H9 (cell line): ENCODE measurements at places on chromosomes 4 and X. TPM values are rescaled to one million over a fixed set of nuclear protein-coding genes. Genes with fewer than 3 reads are reported as not detected.

DNA sequence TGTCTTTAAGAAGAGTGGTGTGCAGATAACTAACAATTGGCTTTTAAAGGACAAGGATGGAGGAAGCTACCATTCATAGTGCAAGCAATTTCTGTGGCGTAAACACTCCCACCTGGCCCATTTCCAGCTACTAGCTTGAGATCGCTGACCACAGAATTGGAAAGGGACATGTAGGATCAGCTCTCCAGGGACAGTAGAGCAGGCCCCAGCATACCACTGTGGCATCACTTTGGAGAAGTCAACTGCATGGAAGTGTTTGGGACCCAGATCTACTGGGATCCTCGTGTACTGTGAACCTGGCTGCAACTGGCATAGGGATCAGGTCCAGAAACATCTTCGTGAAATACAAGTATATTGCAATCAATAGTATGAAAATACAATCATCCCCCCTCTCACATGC lies 515.0 kb downstream of the INPP4B start:
- no peak for DNase-seq

DNA sequence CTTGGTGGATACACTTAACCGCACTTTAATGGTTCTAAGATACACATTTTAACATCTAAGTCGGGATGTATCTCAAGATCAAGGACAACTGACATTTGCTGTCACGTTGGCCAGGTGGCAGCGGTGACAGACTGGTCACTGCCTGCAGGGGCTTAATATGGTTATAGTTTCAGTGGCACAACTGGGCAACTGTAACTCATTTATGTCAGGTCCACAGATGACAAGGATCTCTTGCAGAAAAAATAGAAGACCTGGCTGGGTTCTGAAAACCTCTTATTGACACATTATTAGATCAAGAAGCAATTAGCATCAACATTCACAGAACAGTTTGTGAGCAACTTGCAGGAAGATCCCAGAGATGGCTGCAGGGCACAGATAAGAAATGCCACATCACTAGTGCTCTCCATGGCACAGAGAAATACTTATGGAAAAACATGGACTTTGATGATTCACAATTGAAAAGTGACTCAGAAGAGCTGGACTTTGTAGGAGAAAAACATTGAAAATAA lies 99.6 kb upstream of the SORBS2 start:
- DNase-seq = no peak

DNA sequence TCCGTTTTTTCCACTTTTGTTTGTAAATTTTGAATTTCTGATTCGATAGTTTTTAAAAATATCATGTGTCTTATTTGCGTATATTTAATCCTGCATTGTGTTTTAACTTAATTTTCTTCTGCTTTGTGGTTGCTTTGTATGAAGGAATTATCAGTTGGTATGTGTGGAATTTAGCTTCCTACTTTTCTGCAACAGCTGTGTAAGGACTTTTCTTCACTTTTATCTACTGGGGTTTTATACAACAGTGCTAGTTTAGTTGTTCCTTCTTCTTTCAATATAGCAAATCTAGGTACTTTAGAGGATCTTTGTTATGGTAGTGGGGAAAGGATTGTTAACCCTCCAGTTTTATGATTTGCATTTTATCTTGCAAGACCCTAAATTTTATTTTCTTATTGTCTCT lies 410.3 kb downstream of the CCSER1 start:
- DNase-seq = no peak

GRCh38 chr4:1728061-1728980 lies 7.0 kb downstream of the TACC3 start:
- DNase-seq = no peak

The PNMA6A gene
- 7.7 and 8.0 TPM in 2 replicates for total RNA-seq

- DNase-seq = no peak
These were observed 101.3 kb downstream of the TBL1X start for GRCh38 chrX:9566150-9566621.

The GRID2 gene
- 19.4 and 21.8 TPM in 2 replicates for total RNA-seq

- no peak for DNase-seq
These were observed 26.5 kb downstream of the OTUD4 start for GRCh38 chr4:145153904-145154298.

The MAGEA4 gene
- total RNA-seq = 0.53 and 0.68 TPM in 2 replicates

- DNase-seq = no peak
These were observed 4.3 kb upstream of the UNC5C start for GRCh38 chr4:95552942-95553550.

DNA sequence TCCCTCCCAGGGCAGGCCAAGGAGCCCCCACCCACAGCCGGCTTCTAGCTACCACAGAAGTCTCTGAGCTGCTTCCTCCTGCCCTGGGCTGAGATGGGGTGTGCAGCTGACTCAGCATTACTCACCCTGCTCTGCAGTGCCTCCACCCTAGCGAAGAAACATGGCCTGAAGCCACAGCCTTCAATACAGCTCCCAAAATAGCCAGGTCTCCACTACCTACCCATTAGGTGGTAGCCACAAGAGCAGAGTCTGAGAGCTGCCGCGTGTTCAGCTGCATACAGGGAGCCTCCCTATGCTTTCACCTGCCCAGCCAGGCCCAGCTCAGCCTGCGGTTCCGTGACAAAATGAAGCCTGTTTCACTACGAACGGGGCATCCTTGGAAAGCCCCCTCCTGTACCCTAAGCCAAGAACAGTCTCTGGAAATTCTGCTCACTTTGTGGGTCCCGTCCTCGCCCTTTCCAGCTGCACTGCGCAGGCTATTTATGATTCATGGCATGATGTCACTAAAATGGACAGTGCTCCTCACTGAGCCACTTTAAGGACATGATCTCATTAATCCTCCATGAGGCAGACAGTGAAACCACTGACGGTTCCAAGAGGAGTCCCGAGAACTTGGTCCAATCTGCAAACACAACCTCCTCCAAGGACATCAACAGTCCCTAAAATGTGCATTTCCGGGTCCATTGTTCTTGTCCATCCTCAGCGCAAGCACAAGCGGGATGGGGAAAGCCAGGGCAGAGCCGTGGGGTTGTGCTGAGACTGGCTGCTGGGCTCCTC lies 20.2 kb downstream of the WDR1 start:
- DNase-seq = no peak

GRCh38 chr4:53804719-53805118 lies 213.4 kb upstream of the LNX1 start:
- DNase-seq = peak; percentile 48

DNA sequence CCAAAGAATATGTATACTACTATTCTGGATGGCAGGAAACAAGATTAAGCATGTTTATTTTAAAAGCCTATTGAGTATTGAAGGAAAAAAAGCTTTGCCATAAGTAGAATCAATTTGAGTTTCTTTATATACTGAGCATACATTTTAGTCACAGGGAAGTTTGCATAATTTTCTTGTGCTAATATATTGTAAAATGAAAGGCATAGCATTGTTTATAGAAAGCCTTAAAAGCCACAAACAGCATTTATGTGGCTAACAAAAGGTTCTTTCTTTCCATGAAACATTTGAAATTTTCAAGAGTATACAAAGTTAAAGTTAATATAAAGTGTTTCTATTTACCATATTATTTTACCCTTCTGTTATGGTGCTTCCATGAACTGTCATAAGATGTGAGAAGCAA lies 1133.8 kb upstream of the PCDH10 start:
- no peak for DNase-seq

The TREX2 gene
- 1.1 and 1.3 TPM in 2 replicates for total RNA-seq

- DNase-seq = peak; percentile 96
These were observed 2.1 kb downstream of the PLCXD1 start for GRCh38 chrX:283115-283845.

GRCh38 chrX:136205882-136206380 lies 45.3 kb downstream of the MAP7D3 start:
- no peak for DNase-seq

The FATE1 gene
- total RNA-seq = not detected in 2 replicates

GRCh38 chrX:104913348-104913747 lies 307.1 kb downstream of the TEX13A start:
- no peak for DNase-seq

DNA sequence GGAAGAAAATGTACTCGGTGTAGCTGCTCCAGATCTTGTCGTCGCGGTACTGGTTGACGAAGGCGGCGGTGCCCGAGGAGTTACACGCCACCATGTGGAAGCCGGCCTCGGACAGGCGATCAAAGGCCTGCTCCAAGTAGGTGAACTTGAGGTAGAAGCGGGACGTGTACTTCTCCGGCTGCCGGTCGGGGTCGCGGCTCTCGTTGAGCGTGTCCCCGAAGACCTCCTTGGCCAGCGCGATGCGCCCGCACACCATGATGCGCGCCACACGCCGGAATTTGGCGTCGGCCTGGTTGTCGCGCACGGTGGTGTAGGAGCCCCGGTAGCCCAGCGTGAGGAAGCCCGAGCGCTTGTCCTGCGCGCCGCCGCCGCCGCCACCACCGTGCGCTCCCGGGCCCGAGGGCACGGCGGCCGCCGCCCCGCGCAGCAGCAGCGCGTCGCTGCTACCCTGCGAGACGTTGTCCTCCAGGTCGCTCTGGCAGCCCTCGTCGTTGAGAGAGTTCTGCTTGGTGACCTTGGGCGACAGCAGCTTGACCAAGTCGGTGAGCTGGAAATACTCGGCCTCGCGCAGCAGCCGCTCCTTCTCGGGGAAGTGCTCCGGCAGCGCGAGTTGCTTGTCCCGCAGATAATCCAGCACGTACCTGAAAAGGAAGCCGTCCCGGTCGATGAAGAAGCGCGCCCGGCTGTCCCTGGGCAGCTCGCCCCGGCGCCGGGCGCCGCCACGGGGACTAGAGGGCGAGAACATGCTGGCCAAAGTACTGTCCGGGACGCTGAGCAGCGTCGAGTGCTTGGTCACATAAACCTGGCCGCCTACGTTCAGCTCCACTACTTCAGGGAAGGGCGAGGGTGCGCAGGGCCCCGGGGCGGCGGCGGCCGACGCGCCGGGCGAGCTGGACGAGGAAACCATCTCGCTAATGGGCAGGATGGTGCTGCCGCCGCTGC lies 775 bp downstream of the KCTD8 start:
- peak; percentile 70 for DNase-seq

GRCh38 chrX:153816831-153817690 lies 13.3 kb downstream of the PDZD4 start:
- no peak for DNase-seq

DNA sequence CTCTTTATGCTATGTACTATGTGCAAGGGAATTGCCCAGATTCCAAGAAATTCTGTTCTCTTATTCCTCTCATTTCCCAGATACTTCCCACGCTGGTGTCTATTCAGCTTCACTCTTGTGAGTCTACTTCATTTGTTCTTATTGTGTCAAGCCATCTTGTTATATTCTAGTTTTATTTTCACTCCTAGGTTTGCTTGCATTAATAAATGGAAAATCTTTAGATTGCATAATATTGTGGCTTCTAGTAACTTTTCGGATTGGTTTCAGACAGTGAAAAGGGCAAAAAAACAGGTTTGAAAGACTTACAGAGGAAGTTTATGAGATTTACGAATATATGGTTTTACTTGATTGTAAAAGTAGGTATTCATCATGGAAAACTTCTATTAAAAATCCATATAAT lies 128.4 kb downstream of the BTC start:
- DNase-seq = no peak

The SPATA4 gene
- total RNA-seq = not detected in 2 replicates

- no peak for DNase-seq
These were observed 940.0 kb downstream of the SH3BGRL start for GRCh38 chrX:82141942-82142341.

The RAB33B gene
- 7.5 and 7.7 TPM in 2 replicates for total RNA-seq

- DNase-seq = peak; percentile 37
These were observed 7.7 kb downstream of the GAK start for GRCh38 chr4:924107-925096.

The SAT1 gene
- total RNA-seq = 55.2 and 62.2 TPM in 2 replicates

DNA sequence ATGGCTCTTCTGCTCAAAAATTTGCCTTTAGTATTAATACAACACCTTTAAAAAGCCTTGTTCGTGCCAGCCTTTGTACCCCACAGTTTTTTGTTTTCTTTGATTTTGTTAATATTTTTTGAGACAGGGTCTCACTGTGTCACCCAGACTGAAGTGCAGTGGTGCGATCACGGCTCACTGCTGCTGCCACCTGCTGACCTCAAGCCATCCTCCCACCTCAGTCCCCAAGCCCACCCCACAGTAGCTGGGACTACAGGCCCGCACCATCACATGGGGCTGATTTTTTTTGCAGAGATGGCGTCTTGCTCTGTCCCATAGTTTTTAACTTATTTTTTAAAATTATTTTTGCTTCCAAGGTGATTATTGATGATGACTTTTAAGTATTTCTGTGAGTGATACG lies 134.0 kb downstream of the HTR2C start:
- peak; percentile 77 for DNase-seq

The CACNA1F gene
- 0.94 and 1.4 TPM in 2 replicates for total RNA-seq

DNA sequence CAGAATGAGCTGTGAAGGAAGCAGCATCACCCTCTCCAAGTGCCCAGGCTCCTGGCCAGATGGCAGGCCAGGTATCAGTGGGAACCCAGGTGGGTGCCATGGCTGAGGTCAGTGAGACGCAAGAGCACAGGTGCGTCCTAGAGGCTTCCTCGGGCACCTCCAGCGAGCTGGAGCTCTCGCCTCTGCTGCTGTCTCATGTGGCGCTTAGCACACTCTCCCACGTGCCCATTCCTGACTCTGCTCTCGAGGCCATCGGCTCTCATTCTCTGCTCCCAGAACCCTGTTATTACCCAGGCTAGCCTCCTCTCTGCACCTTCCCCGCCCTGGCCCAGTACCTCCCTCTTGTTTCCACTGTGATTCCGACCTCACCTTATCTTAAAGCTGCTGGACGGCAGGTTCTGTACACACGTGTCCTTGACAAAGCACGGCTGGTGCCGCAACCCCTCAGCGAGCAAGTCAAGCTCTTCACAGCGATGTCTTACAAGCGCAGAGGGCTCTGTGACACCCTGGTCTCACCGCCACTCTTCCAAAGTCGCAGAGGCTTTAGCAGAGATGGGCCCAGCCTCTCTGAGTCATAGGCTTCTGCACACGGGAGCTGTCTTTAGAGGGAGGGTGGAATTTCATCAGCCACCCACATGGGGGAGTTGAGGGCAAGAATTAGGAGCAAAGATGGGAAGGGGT lies 15.4 kb upstream of the MSANTD1 start:
- no peak for DNase-seq

DNA sequence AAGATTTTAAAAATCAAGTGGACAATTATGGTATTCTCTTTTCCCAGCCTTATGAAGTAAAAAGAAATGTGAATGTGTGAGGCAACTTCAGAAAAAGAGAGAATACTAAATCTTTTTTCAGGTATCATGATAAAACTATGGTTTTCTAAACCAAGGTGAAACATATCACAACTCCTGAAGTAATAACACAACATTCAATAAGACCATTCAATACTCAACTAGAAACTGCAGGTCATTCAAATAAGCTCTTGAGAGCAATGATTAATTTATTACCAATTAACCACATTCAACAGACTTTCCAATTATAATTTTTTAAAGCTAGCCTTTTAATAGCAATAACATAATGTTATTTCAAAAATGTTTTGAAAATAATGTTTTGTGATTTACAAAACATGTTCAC lies 35.8 kb downstream of the SLC10A7 start:
- DNase-seq = no peak

DNA sequence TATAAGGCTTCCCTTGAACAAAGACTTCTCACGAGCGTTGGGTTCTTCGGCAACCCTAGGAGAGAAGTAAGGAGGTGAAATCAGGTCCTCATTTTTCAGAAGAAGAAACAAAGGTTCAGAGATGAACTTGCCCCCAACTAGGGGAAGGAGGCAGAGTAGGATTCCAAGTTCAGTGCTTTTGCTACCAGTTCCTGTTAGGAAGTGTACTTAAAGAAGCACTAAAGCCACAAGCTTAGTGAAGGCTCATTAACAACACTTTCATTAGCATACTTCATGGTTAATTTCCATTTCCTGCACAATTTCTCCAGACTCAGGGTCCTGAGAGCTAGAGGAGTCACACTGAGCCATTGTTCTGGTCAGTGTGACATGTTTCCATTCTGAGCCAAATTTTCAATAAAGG lies 52.1 kb downstream of the VSIG4 start:
- no peak for DNase-seq
